ENCODE measurements at places on chromosomes 6 and 20.

DNA sequence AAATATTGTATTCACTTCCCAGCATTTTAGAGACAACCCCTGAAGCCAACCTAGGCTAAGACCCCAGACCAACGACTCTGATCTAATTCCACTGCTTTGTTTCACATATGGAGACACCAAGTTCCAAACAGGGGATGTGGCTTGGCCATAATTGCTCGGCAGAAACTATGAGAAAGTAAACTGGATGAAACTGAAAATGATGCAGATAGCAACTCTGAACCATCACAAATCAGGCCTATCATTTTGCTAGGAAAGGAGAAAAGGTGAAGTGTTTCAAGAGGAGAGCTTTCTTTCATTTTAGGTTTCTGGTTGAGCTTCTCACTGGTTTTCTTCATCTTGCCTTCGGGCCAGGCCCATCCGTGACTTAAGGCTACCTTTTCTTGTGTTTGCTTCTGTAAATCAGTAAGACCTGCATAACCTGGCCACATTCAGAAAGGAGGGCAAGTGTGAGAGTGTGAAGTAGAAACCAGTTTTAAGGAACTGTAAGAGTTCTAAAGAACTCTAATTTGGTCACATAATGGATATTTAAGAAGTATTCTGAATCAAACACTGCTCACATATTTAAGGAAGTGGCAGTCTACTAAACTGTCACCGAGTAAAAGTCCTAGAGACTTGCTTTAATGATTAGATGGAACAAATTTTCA, 105.8 kb downstream of the BACH2 start:
- DNase-seq, result no peak

- DNase-seq, result no peak
Measured at GRCh38 chr6:122007339-122007738, 392.1 kb upstream of the HSF2 start.

- DNase-seq, result no peak
Measured at GRCh38 chr6:75116946-75117345, 88.9 kb downstream of the COL12A1 start.

DNA sequence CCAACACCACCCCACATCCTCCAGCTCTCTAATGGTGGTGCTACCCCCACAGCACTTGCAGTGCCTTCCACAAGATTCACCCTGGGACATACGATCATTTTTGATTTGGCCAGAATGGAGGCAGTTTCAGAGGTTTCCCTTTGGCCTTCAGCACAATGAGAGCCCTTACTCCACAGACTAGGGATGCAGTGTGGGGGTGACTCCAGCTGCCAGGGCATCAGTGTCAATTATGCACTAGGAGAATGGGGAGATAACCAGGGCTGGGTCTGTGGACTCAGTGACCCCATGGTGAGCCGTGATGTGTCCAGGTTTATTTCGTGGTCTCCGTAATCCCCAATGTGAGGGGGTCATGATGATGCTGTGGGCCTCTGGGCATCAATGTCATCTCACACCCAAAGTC, 31.5 kb upstream of the MICB start:
- DNase-seq, result no peak

- no peak for DNase-seq
Measured at GRCh38 chr6:41214559-41215238, 13.4 kb upstream of the TREML4 start.

DNA sequence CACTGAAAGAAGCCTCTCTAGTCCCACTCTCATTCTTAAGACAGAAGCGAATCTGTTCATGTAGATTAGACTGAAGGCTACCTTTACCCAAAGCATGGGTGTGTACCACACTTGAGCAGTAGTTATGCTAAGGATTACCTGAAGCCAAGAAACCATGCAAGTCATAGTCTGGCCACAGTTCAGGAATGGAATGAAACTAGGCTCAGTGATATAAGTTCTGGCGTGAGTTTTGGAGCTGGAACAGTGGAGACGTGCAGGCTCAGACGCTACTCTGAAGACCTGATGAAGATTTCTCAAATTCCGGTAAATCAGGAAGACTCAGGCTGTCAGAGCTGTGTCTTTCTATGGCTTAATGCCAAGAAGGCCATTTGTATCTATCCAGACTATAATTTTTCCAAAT, 219.9 kb downstream of the HDGFL1 start:
- no peak for DNase-seq

- DNase-seq, result no peak
Measured at GRCh38 chr6:162962093-162962492, 234.3 kb downstream of the PACRG start.

GRCh38 chr6:153525998-153526397, 394.9 kb upstream of the RGS17 start:
- no peak for DNase-seq

DNA sequence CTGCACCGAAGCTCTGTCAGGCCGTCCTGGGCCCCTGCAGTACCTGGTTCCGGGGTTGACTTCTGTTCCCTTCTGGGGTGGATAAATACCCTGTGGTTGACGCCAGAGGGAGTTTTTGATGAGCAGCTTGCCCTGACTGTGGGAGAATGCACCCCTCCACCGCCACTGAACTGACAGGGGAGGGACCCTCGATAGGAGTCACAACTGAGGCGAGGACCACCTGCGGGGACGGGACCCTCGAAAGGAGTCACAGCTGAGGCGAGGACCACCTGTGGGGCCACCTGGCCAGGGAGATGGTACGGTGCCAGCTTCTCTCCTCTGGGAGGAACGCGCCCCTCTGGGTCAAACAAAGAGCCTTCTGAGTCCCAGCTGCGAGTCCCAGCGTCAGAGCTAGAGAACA, 100.1 kb upstream of the FRMD1 start:
- no peak for DNase-seq

DNA sequence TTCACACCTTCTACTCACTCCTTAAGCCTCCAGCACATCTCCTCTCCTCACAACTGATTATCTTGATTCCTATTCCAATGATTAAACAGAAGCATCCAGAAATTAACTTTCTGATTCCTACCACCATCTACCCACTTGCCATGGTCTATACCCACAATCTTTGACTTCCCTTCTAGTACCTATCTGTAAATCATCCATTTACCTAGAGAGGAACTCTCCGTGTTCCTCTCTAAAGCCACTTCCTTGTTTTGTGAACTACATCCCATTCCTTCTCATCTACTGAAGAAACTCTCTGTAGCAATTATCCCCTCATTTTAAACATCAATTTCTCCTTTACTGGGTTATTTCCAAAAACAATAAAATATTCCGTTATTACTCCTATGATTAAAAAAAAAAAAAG, 167.3 kb downstream of the ARHGAP18 start:
- DNase-seq, result no peak

- DNase-seq, result no peak
Measured at GRCh38 chr6:75926293-75927168, 145.9 kb downstream of the IMPG1 start.

DNA sequence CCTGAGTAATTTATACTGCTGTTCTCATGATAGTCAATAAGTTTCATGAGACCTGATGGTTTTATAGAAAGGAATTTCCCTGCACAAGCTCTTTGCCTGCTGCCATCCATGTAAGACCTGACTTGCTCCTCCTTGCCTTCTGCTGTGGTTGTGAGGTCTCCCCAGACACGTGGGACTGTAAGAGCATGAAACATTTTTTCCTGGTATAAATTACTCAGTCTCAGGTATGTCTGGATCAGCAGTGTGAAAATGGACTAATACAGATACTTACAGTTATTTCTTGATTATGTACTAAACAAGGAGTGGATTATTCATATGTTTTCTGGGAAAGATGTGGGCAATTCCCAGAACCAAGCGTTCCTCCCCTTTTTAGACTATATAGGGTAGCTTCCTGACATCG, 1.9 kb upstream of the TRIM38 start:
- DNase-seq, result no peak

DNA sequence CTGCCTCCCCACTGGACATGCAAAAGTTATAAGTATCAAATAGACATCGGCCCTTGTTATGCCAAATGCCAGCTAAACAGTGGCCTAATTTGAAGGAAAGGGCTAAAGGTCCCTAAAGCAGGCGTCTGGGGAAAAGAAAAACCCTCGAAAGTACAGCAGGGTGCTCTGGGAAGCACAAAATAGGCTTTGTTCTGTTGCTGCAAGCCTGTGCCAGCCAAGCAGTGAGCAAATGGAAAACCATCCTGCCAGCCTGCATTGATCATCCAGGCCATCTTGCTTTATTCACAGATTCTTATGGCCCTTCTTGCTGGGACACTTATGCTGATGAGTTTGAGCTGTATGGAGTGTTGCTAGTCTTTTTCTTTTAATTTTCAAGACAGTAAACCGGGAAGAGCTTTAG, 62.2 kb upstream of the PLEKHG1 start:
- no peak for DNase-seq
